ENCODE measurements at places on chromosomes 2 and 18.

- DNase-seq = no peak
Measured at GRCh38 chr2:27182346-27182745, 29.5 kb upstream of the ATRAID start.

DNA sequence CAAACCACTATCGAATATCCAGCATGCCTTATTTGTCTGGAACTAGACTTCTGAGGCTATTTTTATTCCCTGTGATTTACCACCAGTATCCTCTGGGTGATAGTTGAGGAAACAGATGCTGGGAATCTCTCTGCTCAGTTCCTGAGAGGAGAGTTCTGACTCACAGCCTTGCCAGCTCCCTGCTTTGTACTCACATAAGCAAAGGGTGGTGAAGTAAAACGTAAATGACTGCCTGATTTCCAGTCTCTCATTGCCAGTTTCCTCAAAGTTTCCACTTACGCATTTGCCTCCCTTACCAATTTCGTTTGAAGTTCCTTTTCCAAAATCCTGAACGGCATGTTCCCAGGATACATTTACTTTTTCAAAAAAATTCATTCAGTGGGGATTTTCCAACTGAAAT lies 69.2 kb upstream of the HNRNPA3 start:
- no peak for DNase-seq

GRCh38 chr2:127841466-127842178 lies 16.3 kb downstream of the POLR2D start:
- no peak for DNase-seq

GRCh38 chr18:59359576-59359952 lies 499 bp upstream of the LMAN1 start:
- no peak for DNase-seq

DNA sequence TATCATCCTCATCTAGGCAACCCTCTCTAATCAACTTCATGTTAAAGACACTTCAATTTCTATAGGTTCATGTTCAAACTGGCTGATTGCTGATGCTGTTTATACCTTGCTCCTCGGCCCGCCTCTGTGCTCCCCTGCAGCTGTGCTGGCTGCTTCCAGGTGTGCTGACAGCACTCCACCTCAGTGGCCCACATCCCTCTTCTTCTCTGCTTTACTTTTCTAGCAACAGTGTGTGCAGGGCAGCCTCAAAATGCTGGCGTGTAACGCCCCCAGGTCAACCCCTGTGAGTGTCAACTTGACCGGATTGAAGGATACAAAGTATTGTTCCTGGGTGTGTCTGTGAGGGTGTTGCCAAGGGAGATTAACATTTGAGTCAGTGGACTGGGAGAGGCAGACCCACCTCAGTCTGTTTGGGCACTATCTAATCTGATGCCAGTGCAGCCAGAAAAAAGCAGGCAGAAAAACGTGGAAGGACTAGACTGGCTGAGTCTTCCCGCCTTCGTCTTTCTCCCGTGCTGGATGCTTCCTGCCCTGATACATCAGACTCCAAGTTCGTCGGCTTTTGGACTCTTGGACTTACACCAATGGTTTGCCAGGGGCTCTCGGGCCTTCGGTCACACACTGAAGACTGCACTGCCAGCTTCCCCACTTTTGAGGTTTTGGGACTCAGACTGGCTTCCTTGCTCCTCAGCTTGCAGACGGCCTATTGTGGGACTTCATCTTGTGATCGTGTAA lies 94.7 kb downstream of the COL6A3 start:
- no peak for DNase-seq

DNA sequence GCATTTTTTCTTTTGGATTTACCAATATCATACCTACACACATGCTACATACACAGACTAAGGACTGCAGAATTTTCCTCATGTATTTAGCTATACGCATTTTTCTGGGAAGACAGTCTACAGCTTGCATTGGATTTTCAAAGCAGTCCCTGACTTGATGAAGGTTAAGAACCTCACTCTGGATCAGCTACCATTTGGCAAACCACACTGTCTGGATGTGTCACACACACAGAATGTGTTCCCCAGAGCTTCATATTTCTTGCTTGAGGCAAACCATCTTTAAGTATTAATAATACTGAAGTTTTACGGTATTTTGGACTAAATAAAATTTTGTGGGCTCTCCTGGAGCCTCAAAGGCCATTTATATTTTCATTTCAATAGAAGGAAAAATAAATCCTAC lies 102.3 kb downstream of the TCF4 start:
- no peak for DNase-seq

DNA sequence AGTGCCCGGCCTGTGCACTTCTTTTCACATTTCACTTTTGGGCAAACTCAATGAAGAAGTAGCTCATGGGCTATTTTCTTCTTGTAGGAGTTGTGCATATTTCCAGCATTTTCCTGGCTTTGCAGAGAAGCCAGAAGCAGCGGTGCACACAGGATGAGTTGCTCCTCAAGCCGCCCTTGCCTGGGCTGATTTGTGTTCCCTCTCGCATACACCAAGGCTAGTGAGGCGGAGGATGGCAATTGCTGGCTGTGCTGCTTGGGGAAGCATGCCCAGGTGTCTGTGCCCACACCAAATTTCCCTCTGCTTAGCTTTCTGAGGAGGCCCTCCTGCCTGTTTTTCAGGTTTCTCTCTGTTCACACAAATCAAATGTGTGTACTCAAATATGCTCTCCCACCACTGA lies 85.4 kb upstream of the TMEM200C start:
- no peak for DNase-seq

DNA sequence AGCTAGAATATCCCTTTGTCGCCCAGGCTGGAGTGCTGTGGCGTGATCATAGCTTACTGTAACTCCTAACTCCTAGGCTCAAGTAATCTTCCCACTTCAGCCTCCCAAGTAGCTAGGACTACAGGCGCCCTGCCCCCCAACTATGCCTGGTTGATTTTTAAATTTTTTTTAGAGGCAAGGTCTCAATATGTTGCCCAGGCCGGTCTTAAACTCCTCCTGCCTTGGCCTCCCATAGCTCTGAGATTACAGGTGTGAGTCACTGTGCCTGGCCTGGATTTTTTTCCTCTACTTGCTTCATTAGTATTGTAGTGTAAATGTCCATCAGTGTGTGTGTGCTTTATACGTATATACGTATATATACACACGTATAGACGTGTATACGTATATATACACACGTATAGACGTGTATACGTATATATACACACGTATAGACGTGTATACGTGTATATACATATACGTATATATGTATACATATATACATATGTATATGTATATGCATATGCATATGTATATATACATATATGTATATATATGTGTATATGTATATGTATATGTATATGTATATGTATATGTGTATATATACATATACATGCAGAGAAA lies 124.4 kb downstream of the DIS3L2 start:
- no peak for DNase-seq

DNA sequence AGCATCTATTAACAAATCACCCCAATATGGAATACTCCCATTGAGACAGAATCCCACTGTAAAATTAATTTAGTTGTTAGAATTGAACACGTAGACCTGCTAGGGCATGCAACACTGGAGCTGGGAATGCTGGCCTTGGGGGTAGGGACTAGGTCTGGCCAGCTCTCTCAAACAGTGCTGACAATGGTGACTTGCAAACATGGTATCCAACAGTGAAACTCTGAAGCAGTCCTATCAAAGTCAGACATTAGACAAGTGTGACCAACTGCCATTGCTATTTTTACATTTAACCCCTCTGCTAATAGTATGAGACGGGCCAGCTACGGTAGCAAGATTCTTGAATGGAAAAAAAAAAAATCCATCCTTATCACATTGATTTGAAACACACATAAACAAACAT lies 7.2 kb downstream of the E2F6 start:
- DNase-seq = no peak

- no peak for DNase-seq
Measured at GRCh38 chr18:76495006-76495370, at the start of gene ZNF516. Gene ZNF516, minus strand, starts transcription at chr18:76495242. Its CDS starts 52,188 bp downstream, at chr18:76443054.

DNA sequence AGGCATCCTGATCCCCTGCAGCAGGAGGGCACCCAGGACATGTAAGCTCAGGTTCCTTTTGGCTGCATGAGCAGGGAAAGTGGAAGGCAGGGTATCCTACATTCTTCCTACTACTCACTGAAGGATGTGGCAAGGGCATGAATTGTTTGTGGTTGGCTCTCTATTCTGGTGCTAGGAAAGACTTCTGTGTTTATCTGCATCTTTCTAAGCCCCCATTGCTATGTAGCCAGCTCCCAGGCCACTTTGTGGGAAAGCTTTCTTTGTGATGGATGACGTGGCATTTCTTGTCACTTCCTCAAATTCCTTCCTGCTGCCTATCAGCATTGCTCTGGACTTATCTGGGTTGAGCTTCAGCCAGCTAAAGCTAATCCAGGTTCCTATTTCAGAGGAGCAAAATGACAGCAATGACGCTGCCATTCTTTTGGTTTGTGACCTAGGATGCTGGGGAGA lies 46.2 kb downstream of the MEIS1 start:
- DNase-seq = no peak

DNA sequence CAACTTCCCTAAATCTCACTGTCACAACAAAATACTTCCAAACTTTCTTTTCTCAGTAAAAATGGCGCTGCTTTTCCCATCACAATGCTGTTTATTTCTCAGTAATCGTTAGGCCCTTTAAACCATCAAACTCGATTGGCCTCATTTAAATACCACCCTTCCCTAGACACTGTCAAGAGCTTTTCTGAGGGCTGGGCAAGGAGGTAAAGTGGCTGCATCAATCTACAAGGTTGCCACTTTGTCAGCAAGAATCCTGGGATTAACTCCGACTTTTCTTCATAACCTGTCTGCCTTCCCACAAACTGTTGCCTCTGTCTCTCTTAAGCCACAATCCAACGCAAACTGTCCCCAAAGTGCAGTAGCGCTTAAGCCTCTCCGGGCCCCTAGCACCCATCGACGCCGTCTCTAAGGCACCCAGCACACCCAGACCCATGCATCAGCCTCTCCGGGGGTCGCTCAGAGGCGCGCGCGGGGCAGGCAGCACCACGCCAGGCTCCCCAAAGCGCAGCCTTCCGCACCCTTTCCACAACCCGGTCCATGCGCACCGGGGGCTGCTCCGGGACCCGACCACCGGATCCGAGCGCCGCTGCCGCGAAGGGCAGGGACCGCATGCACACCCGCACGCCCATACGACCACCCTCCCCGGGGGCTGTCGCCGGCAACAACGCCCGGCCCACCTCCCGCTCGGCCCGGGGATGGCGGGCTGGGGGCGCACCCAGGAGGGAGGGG lies 683 bp downstream of the MBOAT2 start:
- DNase-seq = no peak

DNA sequence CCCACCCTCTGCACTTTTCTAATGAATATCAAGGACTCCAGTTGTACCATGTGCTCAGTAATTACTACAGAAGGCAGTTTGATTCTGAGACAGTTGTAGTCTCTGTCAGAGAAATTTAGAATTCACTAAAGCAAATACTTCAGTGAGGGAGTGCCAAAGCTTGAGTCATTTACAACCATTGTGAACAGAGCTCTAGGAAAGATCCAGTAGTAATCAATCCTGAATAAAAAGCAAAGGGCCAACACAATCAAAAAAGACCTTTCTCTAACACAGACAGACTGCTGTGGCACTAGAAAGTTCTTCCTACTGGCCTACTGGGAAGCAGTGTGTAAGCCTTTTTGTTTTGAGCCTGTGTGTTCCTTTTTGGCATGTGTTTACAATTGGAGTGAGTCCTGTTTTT lies 135.6 kb upstream of the UNC80 start:
- no peak for DNase-seq

Measured in stimulated activated CD4-positive, alpha-beta T cell treated with anti-CD3 and anti-CD28 coated beads, Interleukin-12 subunit alpha, Interleukin-12 subunit beta, amount 100 ng/mL, for 48 hours (primary cell).